Activated naive CD4-positive, alpha-beta T cell (primary cell): ENCODE measurements at places on chromosomes 2 and 18.

DNA sequence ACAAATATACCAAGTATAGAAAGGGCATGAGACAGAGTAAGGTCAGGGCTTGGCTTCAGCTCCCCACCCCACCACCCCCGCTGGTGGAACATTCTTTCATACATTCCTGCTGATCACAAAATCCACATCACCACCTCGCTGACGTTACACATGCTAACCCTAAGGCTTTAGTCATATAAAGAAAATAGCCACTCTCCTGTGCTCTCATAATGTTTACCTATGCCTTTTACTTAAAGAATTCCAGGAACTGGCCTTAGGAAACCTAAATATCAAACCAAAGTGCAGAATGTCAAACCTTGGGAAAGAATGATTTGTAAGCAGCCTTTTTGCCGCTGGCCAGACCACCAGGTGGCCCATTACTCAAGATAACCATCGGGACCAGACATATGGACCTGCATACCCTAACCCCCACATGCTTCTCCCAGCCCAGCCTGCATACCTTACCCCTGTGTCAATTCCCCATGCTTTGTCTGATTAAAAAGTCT is 136.3 kb upstream of the SLC39A10 start:
- no peak for DNase-seq

DNA sequence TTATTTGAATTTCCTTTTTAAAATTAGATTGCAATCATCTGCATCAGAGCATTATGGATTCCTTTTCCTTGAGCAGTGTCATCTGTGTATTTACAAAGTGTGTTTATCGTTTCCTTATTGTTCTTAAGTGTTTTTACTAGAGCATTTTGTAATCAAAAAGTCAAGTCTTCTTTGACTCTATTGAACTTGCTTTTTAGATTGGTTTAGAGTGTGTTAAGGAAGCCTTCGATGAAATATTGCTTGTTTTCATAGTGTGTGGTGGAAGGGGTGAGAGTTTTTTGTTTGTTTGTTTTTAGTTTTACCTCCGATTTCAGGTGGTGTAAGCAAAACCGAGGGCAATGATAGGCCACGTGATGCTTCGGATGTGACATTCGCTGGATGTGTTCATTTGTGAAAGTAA is 45.7 kb downstream of the ARHGAP28 start:
- no peak for DNase-seq

- no peak for DNase-seq
Observed at GRCh38 chr2:202114795-202115194, 41.7 kb downstream of the KIAA2012 start.

DNA sequence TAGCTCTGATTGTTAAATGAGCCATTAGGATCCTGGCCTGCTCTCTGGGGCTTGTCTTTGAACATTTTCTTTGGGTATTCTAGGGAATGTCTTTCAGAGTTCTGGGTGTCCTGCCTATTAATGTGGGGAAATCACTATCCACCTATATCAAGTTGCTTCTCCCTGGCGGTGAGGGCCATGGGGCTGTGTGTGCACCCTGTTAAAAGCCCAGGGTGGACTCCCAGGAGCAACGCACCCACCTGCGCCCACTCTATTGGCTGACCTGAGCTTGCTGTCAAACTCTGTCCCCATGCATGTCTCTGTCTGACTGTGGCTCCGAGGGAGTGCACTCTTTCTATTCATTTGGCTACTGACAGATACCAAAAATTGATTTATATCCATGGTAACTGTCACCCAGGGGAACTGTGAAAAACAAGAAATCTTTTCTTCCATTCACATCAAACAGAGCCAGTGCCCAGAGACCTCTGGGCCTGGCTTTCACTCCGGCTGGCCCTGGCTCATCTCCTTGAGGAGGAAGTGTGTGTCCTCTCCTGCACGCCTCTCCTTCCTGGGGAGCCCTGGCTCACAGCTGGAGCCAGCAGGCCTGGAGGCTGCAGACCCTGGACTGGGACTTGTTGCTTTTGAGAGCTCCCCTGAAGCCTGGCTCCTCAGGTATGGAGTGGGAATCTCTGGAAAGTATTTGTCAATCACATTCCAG is 10.5 kb upstream of the TOGARAM2 start:
- DNase-seq: no peak

- no peak for DNase-seq
Observed at GRCh38 chr2:63041592-63041991, 9.0 kb upstream of the OTX1 start.

GRCh38 chr2:819601-820000 is 131.0 kb upstream of the SNTG2 start:
- no peak for DNase-seq

DNA sequence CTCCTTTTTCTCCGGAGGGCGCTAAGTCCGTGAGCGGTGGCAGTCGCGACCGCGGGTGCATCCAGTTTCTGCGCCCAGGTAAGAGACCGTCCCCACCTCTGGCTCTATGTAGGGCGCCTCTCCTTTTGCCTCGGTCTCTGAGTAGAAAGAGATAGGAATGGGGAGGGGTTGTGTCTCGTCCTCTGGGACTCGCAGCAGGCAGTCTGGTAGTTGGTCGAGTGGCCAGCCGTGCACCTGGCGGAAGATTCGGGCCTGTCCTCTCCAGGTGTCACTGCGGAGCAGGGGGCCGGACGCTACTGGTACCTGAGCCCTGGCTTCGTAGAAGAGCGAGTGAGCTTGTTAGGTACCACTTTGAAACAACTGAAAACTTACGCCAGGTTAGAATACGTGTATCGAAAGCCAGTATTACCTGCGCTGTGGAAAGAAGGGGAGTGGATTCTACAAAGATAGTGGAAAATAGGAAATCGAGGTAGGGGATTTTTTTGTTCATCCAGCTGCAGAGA is 403 bp downstream of the MAP2 start:
- no peak for DNase-seq

- DNase-seq: no peak
Observed at GRCh38 chr2:89845532-89845931, 1154.1 kb downstream of the RPIA start.

DNA sequence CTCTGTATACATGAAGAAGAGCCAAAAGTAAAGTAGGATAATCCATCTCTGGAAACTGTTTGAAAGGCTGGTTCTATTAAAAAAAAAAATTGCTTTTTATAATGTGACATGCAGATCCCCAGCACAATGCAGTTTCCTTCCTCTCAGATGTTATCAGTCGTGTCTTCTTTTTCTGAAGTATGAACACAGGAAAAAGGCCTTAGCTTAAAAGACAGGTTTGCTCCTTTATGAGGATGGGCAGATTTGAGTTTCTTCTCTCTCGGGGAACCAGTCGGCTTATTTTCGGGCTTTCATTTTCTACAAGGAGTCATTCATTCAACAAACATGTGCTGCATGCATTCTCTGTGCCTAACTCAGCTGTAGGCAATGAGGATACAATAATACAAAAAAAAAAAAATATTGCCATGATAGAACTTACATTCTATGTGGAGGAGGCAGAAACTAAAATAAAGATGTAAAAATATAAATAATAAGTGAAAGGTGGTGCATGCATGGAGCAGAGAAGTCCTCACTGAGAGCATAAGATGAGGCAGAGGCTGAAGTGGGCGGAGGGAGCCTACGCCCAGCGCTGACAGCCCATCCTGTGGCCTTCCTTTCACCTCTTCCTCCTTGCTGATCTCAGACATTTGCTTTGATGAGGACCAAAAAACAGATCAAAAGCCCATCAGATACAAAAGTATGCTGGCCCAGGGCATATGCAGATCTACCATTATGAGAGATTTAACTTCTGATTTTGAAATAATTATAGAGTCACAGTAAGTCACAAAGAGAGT is at the start of gene CD226:
TSS of gene CD226 (minus strand) at position 513 of the 773 bp plus-strand sequence. CDS start at position 46, 467 bp downstream.
- no peak for DNase-seq

DNA sequence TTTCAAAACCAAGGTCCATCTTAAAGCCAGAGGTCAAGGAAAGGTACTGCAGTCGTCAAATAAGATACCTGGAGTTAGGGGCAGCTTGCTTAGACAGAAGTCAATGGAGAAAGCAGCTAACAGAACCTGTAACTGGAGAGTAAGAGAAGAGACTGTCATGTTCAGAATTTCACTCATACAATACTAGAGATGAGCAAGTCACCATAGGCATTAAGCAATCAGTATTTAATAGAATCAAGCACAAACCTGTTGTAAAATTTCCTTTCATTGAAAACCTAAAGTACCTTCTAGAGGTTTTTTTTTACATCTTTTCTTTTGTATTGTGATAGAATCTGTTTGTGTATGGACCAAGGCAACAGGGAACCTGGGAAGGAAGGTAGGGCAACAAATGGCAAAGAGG is 183.4 kb upstream of the ERBB4 start:
- DNase-seq: no peak

GRCh38 chr2:120489023-120489422 is 143.1 kb downstream of the INHBB start:
- DNase-seq: no peak

DNA sequence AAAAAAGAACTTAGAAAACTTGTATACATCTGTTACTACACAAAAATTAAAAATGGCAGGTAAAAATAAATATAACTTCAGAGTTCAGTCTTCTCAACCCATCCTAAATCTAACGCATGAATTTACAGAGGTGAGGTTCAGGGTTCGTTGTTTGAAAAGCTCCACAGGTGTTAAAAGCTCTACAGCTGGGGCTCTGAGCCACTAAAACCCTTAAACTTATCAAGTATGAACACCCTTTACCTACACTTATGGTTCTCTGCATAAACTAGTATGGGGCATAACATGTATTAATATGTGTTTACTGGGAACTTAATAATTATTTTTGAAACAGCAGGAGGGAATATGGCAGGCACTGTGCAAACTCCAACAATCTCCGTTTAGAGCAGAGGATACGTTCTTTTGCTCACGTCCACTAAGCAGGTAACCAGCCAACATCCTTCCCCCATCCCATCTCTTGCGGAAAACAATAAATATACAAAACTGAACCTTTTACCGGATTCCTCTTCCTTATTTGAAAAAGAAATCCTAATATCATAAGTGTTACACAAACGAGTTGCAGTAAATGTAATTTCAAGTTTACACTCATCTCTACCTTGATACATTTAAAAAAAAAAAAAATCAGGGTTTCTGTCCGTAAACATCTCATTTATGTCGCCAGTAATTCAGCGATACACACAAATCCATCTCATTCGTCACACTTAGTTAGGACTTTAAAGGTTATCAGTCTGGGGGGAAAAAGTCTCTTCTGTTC is 1.3 kb downstream of the PIAS2 start:
- no peak for DNase-seq

DNA sequence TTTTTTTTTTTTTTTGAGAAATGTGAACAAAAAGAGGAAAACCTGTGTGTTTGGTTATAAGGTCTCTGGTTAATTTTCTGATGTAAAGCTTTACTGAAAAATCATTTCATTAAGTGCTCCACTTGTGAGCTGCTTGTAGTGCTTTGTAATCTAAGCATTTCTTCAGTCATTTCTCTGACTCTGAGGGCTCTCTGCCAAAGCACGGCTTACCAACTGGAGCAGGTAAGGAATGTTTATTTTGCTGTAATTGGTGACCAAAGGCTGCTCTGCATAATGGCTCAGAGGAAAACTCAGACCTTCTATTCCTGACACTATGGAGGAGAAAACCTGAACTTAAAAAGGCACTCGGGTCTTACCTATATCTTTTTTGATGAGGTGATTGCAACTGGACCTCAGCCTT is 848.8 kb downstream of the MBD2 start:
- DNase-seq: no peak

- DNase-seq: no peak
Observed at GRCh38 chr2:120809609-120810440, 74.2 kb downstream of the GLI2 start.

GRCh38 chr2:20599001-20599600 is 51.8 kb downstream of the HS1BP3 start:
- DNase-seq: no peak

GRCh38 chr18:62521593-62521992 is 1.2 kb upstream of the ZCCHC2 start:
- DNase-seq: no peak

- no peak for DNase-seq
Observed at GRCh38 chr2:118940486-118941120, 1.4 kb upstream of the MARCO start.

- no peak for DNase-seq
Observed at GRCh38 chr2:101431486-101431885, 43.4 kb downstream of the RFX8 start.

DNA sequence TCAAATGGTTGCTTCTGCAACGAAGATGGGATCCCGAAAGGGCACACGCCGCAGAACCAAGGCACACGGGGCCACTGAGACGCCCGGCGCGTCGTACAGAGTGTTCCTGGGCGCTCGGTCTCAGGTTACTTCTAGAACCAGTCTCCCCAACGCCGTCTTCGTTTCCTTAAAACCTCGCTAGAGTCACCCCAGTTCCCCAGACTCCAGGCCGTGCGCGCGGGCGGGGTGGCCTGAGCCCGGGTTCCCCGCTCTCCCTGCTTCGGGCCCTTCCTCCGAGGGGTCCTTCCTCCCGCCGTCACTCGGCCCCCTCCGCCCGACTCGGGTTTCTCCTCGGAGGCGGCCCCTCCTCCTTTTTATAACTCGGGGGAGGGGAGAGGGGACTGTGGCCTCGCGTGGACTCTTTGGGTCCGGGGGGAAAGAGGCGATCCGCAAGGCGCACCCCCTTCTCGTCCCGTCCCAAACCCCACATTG is 774 bp upstream of the FZD7 start:
- no peak for DNase-seq

DNA sequence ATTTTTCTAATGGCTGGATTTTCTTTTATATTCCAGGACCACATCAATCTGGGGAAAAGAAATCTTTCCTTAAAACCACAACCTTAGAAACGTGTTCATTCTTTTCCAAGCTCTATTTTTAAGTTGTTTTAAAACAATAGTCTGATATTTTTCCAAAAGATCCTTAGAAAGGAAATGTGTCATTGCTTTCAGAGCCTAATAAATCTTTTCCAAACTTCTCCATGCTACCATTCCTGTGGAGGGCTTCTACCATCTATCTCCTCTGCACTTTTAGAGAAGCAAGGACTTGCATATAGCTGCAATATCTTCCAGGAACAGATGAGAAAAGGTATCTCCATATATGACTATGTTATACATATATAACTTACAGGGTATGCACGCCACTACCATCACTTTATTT is 21.2 kb downstream of the WDFY1 start:
- DNase-seq: no peak

- DNase-seq: no peak
Observed at GRCh38 chr2:59047373-59047995, 806.4 kb upstream of the FANCL start.

DNA sequence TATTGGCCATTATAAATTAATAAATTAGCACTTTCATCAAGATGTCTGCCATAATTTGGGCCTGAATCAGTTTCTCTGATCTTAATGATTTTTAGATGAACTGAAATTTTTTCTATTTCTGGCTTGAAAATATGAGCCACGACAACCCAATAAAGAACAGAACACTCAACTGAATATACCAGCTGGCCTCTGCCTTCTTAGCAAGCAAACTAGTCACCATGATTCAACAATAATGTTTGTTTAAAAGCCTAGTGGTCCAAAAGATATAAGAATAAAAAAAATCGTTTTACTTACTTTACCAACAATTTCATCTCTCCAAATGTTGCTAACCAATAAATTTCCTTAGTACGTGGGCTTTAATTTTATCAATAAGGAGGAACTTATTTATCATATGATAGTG is 66.7 kb upstream of the TTN start:
- DNase-seq: no peak
